ENCODE measurements at places on chromosomes 13 and 19.

GRCh38 chr13:60511637-60512036, 114.6 kb downstream of the TDRD3 start:
- H3K27ac ChIP-seq: no peak overlapping the region
- no peak overlapping the region for H3K4me3 ChIP-seq
- DNase-seq: no peak
- H3K4me1 ChIP-seq: no peaks in the 10 kb centered on the region
- peaks cover 54% of the 10 kb centered on the region for H3K36me3 ChIP-seq

DNA sequence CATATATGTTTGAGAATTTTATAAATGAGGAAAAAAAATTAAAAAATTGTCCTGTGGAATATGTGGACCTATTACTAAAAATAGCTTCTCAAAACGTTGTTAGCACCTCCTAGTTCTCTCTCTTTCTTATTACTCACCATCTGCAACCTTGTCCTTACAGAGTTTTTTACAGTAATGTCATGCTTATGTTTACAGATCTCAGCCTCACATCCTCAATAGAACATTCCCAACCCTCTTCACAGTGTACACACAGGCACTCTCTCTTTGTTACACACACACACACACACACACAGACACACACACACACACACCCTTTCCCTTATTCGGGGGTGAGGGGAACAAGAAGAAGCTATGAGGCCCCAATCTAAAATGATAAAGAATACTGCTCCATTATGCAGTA, 197.7 kb downstream of the SLITRK6 start:
- DNase-seq: no peak
- no peaks in the 10 kb centered on the region for H3K27me3 ChIP-seq
- no peak overlapping the region for H3K4me3 ChIP-seq
- H3K36me3 ChIP-seq: no peaks in the 10 kb centered on the region

DNA sequence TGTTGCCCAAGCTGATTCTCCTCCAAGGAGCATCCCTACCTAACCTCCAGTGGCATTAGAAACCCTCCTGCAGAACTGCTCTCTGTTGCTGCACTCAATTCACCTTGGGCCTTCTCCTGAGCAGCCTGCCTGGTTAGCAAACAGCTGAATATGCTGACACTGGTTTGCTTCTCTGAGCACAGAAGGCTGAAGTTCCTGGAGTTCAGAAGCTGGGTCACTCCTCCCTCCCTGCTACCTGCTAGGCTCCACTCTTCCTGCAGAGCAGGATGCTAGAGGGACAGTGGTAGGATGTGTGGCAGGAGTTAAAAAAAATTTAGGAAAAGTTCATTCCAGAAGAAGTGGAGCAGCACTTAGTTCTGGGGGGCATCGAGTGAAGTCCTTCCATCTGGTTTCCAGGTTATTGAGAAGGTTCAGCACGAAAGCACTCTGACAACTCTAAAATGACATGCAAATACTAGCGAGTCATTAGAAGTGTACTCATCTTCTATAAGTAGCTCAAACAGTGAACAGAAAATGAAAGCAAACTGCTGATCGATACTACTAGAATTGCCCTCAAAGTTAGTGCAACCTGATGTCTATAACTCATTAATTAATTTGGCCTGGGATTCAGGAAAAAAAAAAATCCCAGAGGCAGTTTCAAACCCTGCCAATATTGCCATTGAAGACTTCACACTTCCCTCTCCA, 293.7 kb downstream of the POU4F1 start:
- no peak for DNase-seq
- no peaks in the 10 kb centered on the region for H3K36me3 ChIP-seq
- H3K4me3 ChIP-seq: no peak overlapping the region

DNA sequence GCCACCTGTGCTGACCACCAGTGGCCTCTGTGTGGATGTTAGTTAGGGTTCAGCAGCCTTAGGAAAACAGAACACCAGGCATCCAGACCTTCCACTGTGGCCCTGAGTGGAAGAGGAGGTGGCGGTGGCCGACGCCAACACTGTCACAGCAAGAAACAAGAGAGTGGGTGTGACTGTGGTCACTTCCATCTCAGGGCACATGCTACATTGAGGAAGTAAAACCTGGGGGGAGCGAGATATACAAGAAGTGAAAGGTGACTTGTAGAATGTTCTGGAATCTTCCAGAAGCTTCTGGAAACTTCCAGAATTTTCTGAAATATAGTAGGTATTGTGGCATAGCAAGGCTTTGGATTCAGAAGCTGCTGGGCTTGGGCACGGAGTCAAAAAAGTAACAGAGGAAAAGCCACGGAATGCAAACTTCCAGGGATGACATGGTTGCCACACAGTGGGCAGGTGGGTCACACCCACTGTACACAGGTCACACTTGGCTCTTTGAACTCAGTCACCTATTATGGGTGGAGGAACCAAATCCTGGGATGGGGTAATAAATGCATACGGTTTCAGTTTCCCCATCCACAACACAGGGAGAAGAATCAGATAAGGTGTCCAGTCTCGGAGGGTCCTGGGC, 24.3 kb downstream of the GNG7 start:
- no peak overlapping the region for H3K4me3 ChIP-seq
- no peaks in the 10 kb centered on the region for H3K27me3 ChIP-seq
- no peaks in the 10 kb centered on the region for H3K36me3 ChIP-seq
- H3K27ac ChIP-seq: peak overlapping the region; percentile 78

- peaks cover 17% of the 10 kb centered on the region for H3K4me1 ChIP-seq
- peak overlapping the region; percentile 10 for H3K27ac ChIP-seq
- H3K36me3 ChIP-seq: peaks cover 100% of the 10 kb centered on the region
- H3K4me3 ChIP-seq: no peak overlapping the region
- no peak for DNase-seq
Observed at GRCh38 chr19:46696866-46697203, 20.1 kb downstream of the PRKD2 start.

GRCh38 chr13:32107474-32107873, 75.9 kb downstream of the FRY start:
- DNase-seq: no peak
- no peak overlapping the region for H3K27ac ChIP-seq
- no peak overlapping the region for H3K4me3 ChIP-seq
- no peaks in the 10 kb centered on the region for H3K36me3 ChIP-seq
- no peaks in the 10 kb centered on the region for H3K27me3 ChIP-seq

DNA sequence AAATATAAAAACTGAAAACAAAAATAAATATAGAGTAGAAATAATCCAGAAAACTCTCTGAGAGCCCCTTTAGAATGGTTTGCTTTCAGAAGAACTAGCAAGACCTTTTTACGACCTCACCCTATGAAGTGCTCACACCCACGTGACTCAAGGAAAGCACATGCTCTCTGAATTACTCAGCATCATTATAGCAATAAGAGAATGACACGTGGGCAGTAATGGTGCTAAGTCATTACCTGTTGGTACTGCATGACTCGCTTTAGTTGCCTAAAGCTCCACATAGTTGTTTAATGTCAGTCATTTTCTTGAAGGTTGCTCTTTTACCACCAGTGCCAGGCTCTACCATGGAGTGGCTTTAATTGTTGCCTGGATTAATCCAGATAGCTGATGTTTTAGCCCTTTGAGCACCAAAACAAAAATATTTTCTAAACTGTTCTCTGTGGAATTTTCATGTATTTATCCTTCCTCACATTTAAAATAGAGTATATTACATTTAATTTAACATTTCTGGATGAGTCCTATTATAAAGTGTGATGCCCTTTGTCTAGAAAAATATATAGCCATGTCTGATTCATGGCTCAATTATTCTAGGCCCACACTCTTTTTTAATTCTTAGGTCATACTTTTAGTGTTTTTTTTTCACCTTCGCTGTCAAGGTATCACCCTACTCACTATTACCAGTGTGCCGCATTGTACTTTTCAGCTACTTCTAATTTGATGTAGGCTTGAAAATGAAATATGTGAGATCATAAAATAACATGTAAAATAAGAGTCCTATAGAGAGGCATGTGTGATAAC, 56.8 kb downstream of the THSD1 start:
- H3K4me1 ChIP-seq: no peaks in the 10 kb centered on the region
- H3K36me3 ChIP-seq: no peaks in the 10 kb centered on the region
- no peak overlapping the region for H3K27ac ChIP-seq
- no peaks in the 10 kb centered on the region for H3K27me3 ChIP-seq

DNA sequence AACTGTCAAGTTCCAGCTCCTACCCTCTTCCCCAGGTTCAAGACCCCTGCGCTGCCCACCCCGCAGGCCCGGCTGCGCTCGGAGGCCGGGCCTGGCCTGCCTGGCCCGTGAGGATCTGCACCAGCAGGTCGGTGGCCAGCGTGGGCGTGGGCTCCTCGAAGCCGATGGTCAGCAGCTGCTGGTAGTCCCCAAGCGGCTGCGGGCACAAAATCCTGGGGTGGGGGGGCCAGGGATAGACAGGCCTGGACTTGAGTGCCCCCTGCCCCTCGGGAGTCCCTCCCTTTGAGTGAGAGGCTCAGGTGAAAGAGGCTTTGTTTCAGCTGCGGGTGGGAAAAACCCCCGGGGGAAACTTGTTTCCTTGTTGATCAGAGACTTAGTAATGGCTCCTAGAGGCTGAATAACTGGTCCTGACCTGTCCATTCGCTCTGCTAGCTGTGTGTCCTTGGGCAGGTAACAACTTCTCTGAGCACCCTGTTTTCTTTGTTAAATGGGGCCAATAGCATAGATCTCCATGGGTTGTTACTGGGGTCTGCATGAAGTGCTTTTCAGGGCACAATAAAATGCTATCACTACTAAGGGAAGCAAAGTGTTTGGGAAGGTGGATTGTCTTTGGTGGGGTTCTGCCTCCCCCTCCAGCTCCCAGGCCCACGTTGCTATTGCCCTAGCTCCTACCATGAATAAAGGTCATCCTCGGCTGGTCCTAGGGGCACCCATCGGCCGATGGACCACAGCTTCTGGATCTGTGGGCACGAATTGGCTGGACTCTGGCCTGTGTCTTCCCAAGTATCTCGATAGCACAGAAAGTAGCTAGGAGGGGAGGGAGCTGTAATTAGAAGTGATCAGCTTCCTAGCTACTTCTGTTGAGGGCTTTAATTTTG, 3.5 kb downstream of the C19orf67 start:
- peak overlapping the region; percentile 97 for H3K27ac ChIP-seq
- H3K36me3 ChIP-seq: no peaks in the 10 kb centered on the region

DNA sequence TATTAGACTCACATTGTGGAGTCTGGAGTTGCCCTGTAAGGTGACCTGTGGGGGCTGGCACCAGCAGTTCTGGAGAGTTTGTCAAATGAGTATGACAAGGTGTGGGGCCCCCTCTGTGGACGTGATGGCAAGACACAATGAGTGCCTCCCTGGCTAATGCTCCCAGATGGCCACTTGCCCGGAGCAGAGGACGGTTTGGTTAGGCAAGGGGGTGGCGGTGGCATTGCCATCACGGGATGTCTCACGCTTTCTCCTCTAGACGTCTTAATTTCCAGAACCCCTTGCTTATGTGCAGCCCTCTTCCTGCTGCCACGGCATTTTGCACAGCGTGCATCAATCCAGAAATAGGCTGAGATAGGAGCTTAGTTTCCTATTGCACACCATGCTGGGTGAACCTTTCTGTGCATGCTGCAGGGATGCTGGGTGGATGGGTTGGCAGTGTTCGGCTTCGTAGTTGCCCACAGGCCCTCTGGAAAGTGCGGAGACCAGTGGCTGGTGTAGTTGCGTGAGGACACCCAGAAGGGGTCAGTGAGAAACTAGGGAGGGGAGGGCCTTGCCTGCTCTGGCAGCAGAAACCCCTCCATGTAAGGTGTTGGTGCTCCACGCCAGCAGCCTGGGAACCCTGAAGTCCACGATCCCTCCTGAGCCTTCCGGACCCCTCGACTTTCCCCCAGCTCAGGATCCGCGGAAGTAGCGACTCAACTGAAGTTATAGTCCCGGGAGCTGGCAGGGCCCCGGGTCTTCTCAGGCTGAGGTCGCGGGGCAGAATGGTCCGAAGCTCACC, 18.1 kb upstream of the LRP3 start:
- peak overlapping the region; percentile 79 for H3K4me3 ChIP-seq
- peak overlapping the region; percentile 97 for H3K27ac ChIP-seq
- H3K27me3 ChIP-seq: no peaks in the 10 kb centered on the region
- no peaks in the 10 kb centered on the region for H3K36me3 ChIP-seq
- H3K4me1 ChIP-seq: peaks cover 12% of the 10 kb centered on the region

- DNase-seq: no peak
- H3K4me3 ChIP-seq: no peak overlapping the region
- H3K27me3 ChIP-seq: no peaks in the 10 kb centered on the region
- no peak overlapping the region for H3K27ac ChIP-seq
- H3K36me3 ChIP-seq: no peaks in the 10 kb centered on the region
- H3K4me1 ChIP-seq: no peaks in the 10 kb centered on the region
Observed at GRCh38 chr19:31709476-31709875, 360.2 kb upstream of the TSHZ3 start.

DNA sequence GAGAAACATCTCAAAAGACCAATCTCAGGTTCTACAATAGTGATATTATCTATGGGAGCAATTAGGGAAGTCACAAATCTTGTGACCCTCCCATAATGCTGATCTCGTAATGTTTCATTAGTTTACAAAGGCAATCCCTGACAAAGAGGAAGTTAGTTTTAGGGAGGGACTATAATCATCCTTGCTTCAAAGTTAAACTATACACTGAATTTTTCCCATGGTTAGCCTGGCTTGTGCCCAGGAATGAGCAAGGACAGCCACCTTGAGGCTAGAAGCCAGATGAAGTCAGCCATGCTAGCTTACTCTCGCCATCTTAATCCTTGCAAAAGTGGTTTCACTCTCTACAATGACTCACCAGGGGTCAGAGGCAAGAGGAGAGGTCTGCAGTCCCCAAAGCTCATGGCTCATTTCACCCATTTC, 5.4 kb downstream of the CEACAM3 start:
- no peak overlapping the region for H3K4me3 ChIP-seq
- peaks cover 12% of the 10 kb centered on the region for H3K27me3 ChIP-seq
- no peak for DNase-seq
- peaks cover 10% of the 10 kb centered on the region for H3K4me1 ChIP-seq
- no peaks in the 10 kb centered on the region for H3K36me3 ChIP-seq

DNA sequence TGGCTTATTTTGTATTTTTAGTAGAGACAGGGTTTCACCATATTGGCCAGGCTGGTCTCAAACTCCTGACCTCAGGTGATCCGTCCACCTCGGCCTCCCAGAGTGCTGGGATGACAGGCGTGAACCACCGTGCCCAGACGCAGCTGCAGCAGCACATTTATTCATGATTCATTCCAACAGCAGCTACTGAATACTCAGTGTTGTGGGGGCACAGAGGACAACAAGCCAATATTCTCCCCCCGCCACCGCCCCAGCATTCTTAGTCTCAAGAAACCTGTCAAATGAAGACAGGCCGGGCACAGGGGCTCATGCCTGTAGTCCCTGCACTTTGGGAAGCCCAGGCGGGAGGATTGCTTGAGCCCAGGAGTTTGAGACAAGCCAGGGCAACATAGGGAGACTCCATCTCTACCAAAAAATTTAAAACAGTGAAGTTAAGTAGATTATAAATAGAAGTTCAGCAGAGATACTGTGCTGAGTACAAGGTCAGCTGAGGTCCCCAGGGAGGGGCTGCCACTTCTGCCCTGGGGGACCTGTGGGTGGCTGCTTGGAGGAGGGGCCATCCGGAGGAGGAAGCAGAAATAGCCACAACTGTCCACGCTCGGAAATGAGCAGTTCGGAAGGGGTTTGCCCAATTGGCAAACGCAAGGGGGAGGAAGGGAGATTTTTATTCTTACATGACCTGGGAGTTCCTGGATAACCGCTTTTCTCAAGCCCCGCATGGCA, 4.3 kb downstream of the DOT1L start:
- DNase-seq: peak; percentile 49
- H3K27ac ChIP-seq: peak overlapping the region; percentile 87
- H3K4me1 ChIP-seq: peaks cover 64% of the 10 kb centered on the region

GRCh38 chr13:33375421-33375820, 89.9 kb upstream of the STARD13 start:
- no peak overlapping the region for H3K4me3 ChIP-seq
- no peaks in the 10 kb centered on the region for H3K36me3 ChIP-seq
- no peak for DNase-seq
- no peaks in the 10 kb centered on the region for H3K4me1 ChIP-seq
- H3K27ac ChIP-seq: no peak overlapping the region
- H3K27me3 ChIP-seq: no peaks in the 10 kb centered on the region

Data from esophagus squamous epithelium (tissue), 5 donors.